ENCODE measurements at places on chromosomes 11 and 22. TPM values are rescaled to one million over a fixed set of nuclear protein-coding genes. Genes with fewer than 3 reads are reported as not detected.

DNA sequence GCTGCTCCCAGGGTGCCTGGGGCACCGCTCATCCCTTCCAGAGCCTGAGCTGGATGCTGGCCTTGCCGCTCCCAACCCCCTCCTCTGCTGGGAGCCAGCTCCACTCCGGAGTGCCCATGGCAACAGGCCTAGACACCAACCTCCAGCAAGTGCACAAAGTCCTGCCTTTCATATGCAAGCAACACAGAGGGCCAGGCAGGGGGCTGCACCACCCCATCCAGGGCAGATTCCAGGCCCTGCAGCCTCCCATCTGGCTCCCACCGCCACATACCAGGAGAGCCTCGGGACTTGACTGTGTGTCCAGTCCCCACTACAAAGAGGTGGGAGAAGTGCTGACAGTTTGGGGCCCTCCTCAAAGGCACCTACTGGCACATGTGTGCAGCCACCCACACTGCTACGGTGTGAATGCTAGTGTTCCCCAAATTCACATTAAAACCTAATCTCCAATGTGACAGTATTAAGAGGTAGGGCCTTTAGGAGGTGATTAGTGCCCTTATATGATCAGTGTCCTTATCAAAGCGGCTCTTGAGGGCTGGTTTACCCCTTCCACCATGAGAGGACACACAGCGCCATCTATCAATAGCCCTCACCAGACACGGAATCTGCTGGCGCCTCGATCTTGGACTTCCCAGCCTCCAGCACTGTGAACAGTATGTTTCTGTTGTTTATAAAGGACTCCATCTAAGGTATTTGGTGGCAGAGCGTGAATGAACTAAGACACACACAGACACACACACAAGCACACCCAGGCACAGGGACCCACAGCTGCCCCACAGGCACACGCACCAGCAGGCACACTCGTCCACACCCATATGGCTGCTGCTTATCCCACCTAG, 16.2 kb downstream of the ARVCF start:
- no peak for DNase-seq

- no peak for DNase-seq
Observed at GRCh38 chr11:66159324-66159984, 89.4 kb downstream of the PACS1 start.

Gene CD59
- 80.3 TPM for total RNA-seq

GRCh38 chr11:91749251-91749650, 475.4 kb upstream of the FAT3 start:
- no peak for DNase-seq

Gene SYT7
- total RNA-seq = 0.20 TPM

Gene FIBP
- 29.8 TPM for total RNA-seq

DNA sequence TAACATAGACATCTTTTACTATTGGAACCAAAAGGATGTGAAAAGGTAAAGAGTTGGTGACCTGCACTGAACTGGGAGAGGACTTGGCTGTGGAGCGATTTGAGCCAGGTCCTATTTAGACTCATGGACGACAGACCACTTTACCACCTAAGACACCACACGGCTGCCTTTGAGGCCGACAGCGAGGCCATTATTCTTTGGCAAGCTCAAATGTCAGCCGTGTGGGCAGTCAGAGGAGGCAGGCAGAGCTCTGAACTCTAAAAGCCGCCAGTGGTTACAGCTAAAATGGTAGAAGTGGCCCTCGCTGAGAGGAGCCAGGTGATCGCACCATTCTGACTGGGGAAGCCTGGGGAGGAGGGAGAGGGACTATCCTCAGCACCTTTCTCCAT, 50.5 kb downstream of the SCUBE1 start:
- DNase-seq = no peak

DNA sequence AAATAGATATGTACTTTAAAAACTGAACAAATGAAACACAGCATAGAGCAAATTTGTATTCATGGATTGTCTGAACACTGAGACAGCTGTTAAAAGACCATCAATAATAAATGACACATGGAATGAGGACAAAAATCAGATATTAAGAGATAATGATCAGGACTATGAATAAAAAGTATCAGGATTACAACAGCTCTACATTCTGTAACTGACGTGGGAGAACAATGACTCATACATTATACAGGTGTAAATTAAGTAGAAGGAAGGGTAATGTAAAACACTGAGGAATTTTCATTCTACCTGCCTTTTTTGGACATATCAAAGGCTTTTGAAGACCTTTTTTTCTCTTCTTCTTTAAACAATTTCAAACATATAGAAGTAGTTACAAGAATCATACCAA, 310.9 kb upstream of the ANO3 start:
- DNase-seq = no peak

Gene TRPM5
- 0.17 TPM for total RNA-seq
